ENCODE measurements at places on chromosomes 3 and 15. TPM values are rescaled to one million over a fixed set of nuclear protein-coding genes. Genes with fewer than 3 reads are reported as not detected.

DNA sequence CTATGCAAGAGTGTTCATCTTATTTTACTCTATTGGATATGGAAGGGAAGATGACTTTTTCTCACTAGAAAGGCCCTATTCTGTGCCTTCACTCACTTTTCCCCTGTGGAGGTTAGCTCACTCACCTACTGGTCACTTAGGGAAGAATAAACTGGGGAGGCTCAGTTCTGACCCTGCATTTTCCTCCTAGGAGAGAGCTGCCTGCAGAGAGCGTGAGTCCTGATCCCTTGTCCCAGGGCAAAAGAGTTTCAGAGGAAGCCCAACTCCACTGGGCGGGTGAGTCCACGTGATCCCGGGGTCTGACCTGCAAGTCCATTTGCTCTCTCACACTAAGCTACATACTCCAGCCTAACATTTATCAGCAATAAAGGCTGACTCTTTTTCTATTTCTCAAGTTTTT lies 8.4 kb downstream of the MORC1 start:
- no peak for DNase-seq

DNA sequence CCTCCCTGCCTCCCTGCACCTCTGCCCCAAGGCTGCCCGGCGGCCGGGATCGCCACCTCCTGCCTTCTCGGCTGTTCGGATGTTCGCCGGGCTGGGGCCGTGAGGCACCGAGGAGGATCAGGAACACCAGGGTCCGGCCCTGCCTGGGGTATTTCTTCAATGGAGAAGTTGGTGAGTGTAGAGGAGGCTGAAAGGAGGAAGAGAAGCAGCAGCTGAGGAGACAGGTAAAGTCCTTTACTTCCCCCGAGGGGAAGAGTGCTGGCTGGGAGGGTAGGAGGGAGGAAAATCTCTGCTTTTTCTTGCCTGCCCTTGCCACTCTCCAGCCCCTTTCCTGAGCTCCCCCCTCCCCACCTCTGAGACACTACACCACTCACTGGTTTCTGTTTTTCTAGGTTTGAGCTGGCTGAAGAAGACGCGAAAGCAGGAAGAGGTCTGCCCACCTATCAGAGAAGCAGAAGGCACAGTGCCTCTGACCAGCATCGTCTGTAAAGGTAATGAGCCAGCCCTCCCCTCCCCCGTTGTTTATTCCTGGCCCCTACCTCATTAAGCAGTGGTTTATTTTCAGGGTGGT lies 519 bp downstream of the ASB7 start:
- DNase-seq = no peak

GRCh38 chr3:100635273-100635701 lies 25.9 kb downstream of the ADGRG7 start:
- DNase-seq = no peak

DNA sequence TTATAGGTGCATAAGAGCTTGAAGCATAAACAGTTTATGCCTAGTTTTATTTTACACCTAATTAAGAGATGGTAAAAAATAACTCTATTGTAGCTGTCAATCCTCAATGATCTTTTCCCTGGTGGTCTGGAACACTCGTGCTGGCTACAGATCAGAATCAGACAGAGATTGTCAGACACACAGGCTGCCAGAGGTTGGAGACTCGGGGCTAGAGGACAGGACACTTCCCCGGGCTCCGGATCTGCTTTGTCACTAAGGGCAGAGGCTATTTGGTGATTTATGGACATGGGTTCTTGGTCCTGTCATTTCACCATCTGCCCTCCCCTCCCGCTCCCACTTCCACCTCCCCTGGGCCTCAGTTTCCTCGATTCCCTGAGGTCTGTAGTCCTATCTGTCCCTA lies 16.5 kb upstream of the FAM174B start:
- DNase-seq = no peak

The ELL3 gene
- 2.1 TPM for total RNA-seq

DNA sequence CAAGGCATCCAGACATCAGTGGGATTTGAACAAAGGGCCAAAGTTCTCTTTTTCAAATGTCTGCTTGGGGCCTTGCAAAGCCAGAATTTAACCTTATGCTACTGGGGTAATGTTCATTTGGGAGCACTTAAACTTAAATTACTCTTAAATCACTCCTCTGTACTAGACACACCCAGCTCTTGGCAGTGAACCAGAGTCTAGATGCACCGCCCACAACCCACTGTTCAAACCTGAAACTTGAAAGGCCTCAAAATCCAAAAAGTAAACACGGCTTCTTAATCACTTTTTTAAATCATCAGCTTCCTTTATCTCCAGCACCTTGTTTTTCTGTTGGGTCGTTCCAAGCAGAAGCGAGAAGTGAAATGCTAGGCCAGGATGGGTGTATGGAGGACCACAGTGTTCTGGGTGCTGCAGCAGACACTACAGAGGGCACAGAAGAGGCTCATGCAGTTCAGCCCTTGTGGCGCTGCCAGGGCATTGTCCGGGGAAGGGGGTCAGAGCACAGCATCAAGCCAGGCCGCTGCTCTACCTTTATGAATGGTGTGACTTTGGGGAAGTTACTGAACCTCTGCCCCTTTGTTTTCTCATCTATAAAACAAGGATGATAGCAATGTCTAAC lies 28.8 kb downstream of the MECOM start:
- DNase-seq = peak; percentile 52

The PLA1A gene
- 1.1 TPM for total RNA-seq

GRCh38 chr3:64255741-64256340 lies 30.6 kb upstream of the PRICKLE2 start:
- no peak for DNase-seq

- DNase-seq = no peak
Observed at GRCh38 chr15:45304711-45305110, 52.7 kb downstream of the SLC28A2 start.

GRCh38 chr3:157059181-157059580 lies 100.8 kb downstream of the CCNL1 start:
- DNase-seq = no peak

The TRH gene
- 2.5 TPM for total RNA-seq

The SLC6A11 gene
- not detected for total RNA-seq

- DNase-seq = peak; percentile 97
Observed at GRCh38 chr3:193857996-193858395, 265.0 kb downstream of the OPA1 start.

The KNL1 gene
- 1.3 TPM for total RNA-seq

DNA sequence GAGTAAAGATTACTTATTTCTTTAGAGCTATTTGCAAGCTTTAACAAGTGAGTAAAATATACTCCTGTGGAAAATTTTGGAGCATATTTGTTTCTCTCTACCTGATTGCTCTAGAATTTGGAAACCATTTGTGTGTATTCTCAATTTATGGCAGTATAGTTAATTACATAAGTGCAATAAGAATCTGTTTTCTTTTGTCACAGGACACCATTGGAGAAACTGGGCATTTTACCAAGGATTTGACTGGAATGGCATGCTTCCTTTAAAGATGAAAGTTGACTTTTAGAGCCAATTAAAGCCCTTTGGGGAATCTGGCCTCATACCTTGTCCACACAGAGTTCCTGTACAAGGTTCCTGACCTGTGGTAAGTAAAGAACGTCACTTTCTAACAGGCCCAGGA lies 38.4 kb downstream of the PAQR5 start:
- DNase-seq = peak; percentile 23

GRCh38 chr3:10015461-10015904 lies 10.8 kb upstream of the FANCD2 start:
- peak; percentile 99 for DNase-seq

The SUSD5 gene
- 2.9 TPM for total RNA-seq

GRCh38 chr3:23548706-23549105 lies 257.0 kb upstream of the UBE2E1 start:
- peak; percentile 8 for DNase-seq

DNA sequence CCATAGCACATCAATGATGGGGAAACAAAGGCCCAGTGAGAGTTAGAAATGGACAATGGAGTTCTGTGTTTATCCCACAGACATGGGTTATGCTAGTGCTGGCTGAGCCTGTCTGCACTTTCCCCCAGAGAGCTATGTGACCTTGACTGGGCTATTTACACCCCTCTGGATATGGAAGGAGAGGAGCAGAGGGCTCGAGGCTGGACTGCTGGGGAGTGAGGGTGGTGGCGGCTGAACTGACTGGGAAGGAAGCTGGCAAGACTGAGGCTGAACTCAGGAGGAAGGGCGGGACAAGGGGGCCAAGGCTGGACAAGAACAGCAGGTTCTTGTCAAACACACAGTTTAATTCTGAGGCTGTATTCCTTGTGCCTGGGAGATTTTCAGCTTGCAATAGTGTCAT lies 10.8 kb upstream of the INSYN1 start:
- no peak for DNase-seq

DNA sequence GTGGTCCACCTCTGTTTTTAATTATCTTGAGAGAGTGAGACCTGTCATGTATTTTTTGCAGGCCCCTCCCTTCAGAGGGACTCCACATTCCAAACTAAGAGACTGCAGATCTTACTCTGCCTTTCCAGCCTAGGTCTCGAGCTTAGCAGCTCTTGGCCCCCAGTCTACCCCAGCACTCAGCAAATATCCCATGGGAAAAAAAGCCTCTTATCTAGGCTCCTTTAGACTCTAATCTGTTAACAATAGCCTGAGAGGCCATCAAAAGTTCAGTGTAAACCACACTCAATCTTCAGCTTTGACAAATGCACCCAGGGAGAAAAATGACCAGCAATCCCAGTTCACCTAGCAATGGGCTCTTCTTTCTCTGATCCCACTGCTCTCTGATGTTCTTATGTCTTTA lies 8.6 kb upstream of the BLM start:
- DNase-seq = peak; percentile 59

The SLCO3A1 gene
- 11.1 TPM for total RNA-seq

GRCh38 chr3:100073714-100074307 lies 40.5 kb downstream of the FILIP1L start:
- no peak for DNase-seq

The A4GNT gene
- not detected for total RNA-seq

DNA sequence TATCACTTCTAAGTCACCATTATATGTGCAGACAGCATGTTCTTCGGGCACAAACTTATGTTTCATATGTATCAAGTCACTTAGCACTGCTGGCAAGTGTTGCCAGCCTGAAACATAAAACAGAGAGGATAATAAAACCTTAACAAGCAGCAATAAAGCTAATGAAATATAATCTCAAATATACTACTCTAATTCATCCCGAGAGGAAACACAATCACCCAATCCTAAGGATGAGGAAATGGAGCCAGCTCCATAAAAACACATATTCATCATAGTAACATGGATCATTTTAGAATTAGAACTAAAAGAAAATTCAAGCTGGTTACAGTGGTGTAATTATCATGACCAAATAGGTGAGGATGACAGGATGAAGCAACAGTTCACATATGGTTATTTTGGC lies 1072.7 kb downstream of the EPHA3 start:
- DNase-seq = no peak

The STRIT1 gene
- not detected for total RNA-seq

The NRG4 gene
- total RNA-seq = not detected

GRCh38 chr3:166462891-166463470 lies 625.8 kb upstream of the BCHE start:
- DNase-seq = no peak

The FSD2 gene
- total RNA-seq = not detected

- no peak for DNase-seq
Observed at GRCh38 chr3:8702560-8702959, 31.0 kb upstream of the CAV3 start.

GRCh38 chr15:80234883-80235282 lies 17.1 kb downstream of the CTXND1 start:
- DNase-seq = peak; percentile 32

DNA sequence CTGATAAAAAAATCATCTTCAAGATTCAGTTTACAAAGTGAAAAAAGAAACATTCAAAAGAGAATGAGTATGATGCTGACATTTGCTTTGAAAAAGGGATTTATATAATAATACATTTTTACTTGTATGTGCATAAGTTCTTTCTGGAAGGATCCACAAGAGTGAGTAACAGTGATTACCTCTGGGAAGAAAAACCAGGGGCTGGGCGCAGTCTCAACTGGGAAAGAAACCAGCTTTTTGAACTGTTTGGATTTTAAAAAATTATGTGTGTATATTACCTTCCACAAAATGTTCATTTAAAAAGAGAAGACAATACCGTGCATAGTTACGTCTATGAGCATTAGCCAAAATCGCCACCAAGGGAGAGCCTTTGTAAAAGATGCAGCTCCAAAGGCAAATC lies 1.3 kb downstream of the CLEC3B start:
- peak; percentile 57 for DNase-seq

DNA sequence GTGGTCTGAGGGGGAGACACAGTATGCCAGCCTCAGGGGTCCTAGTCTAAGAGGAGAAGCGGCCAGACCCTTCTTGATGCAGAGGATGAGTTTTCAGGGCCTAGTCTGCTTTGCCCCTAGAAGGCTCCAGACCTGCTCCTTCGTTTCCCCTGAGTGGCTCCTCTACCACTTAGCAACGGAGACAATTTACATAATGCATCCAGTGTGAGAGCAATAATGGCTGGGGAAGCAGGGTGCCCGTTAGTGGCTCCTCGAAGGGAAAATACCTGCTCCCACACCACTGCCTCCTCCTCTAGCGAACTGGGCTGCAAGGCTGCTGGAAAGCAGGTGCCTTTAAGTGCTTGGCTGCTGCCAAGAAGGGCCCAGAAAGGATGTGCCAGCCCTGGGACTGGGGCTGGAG lies 38.9 kb downstream of the CACNA2D2 start:
- DNase-seq = no peak

The CCR9 gene
- total RNA-seq = not detected

DNA sequence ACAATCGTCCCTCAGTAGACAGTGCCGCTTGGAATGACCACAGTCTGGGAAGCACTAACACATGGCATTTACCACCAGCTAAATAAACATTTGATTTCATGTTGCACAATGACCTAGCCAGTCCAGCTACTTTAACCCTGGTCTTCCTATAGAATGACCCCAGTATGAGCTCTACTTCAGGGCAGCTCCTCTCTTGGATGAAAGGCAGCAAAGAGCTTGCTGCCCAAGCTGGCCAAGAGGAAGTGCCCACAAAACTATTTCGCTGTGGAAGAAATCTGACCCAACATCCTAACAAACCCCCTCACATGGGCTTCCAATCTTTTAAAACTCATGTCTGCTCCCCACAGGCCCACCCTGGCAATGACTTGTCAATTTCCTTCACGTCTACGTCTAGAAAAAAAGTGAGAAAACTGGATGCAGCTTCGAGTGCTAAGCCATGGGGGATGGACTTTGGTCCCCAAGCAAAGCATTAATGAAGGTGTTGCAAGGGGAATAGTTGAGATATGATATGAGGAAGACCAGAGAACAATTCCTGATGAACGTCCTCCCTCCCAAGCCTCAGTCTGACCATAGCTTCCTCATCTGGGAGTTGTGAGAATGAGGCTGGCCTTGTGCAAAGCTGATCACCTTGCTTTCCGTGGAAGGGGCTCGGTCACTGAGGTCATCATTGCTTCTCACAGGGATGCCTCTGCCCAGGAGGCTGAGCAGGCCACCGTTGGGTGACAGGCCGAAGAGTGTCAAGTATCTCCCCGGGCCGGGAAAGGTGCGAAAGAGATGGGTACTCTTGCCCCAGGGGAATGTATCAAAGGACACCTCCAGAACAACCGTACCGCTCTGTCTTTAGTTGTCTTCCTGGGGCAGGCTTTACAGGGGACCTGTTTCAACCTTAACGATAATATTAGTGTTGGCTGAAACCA lies 964 bp downstream of the SLC25A20 start:
- DNase-seq = no peak
